ENCODE measurements at places on chromosomes 6 and 20.

- peak; percentile 39 for DNase-seq
These were observed 519 bp downstream of the MTRF1L start for GRCh38 chr6:153001767-153002612.

DNA sequence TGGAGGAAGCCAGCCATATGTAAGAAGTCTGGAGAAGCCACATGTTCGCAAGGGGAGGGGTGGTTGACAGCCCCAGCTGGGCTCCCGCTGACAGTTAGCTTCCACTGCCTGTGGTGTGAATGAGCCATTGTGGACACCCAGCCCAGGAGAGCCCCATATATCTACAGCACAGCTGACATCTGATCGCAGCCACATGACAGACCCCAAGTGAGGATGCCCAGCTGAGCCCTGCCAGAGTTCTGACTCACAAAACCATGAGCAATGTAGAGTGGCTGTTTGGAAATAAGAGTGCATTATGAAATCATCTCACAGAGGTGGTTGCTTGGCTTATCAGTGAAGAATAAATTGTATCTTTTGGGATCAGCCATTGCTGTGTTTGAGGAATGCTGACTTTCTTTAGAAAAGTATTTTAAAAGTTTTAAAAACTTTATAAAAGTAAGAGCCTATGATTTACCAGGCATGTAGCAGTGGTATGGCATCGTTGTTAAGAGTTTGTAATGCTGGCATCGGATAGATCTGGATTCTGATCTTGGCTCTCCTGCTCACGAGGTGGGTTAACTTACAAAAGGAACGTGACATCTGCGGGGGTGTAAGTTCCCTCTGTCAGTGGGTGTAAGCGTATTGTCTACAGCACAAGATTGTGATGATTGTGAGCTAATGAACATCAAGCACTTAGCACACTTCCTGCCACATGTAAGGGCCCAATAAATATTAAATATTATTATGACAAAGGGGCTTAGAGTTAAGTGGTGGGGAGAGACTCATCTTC, 24.1 kb downstream of the CFAP61 start:
- no peak for DNase-seq

- DNase-seq: peak; percentile 81
These were observed 85.4 kb upstream of the PRSS16 start for GRCh38 chr6:27161946-27162603.

DNA sequence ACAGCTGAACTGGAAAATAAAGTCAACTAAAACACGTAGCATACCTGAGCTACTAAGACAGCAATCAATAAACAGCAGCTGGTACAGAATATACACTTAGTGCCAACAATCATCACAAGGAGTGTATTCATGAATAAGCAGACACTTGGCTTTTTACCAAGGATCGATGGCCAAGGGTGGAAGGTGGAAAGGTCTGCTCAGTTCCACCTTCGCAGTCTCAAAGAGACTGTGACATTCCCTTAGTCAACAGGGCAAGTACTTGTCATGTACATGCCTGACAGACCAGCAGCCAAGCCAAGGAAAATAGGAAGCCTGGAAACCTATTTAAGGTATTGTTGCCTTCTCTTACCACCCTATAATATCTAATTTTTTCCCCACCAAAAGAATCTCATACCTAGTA, 21.4 kb downstream of the HBS1L start:
- DNase-seq: no peak

DNA sequence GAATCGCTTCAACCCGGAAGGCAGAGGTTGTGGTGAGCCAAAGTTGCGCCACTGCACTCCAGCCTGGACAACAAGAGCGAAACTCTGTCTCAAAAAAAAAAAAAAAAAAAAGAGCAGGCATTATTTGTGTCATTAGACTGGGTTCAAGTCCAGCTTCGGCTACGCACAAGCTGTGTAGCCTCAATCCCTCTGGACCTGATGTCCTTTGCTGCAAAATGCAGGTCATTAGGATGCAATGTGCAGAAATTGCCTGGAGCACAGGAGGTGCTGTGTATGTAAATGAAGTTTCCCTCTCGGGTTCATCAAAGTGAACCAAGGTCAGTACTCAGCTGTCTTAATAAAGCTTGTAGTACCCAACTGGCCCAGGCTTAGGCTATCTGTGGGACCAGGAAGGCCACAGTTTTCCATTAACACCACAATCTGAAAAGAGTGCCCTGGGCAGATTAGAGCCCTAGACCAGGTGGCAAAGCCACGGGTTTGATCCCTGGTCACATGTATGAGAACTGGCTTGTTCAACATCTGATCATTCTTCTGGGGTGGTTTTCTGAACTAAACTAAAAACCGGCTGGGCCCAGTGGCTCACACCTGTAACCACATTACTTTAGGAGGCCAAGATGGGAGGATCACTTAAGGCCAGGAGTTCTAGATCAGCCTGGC, 155.3 kb downstream of the ZMYND8 start:
- DNase-seq: peak; percentile 63

DNA sequence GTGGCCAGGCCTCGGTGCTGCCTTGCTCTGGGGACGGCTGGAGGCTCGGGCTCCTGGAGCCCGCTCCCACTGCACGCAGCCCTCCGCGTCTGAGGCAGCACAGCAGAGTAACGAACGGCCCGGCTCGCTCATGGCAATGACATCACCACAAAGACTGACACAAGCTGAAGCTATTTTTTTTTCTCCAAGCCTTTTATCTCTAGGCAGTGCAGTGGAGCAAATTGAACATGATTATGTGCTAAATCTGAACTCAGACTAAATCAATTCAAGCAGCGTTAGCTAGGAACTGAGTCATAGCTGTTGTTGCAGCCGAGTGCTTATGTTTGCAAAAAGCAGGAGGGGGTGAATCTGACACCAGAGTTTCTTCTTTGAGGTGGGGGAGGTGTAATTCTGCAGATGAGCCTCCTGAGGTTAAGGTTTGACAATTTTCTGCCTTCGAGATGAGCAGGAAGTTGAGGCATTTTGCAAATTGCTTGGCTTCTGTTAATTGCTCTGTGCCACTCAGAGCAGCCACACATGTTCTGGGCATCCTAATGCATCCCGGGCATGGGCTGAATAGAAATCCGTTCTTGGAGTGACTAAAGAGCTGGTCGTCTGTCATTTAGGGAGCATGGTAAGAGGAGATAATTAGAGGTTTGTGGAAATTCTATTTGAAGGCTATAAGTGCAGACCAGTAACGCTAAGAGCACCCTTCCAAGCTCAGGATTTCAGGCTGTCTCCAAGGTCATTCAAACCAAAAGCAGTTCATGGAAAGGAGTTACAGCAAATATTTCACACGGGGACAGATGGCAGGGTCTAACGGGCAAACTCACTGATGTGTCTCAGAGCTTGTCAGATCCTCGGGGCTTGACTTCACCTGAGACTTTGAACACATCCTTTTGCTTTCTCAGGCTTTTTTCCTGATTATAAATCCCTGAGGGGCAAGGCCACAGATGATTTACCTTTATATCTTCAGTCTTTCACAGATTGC, 155.1 kb upstream of the ENPP5 start:
- DNase-seq: no peak

DNA sequence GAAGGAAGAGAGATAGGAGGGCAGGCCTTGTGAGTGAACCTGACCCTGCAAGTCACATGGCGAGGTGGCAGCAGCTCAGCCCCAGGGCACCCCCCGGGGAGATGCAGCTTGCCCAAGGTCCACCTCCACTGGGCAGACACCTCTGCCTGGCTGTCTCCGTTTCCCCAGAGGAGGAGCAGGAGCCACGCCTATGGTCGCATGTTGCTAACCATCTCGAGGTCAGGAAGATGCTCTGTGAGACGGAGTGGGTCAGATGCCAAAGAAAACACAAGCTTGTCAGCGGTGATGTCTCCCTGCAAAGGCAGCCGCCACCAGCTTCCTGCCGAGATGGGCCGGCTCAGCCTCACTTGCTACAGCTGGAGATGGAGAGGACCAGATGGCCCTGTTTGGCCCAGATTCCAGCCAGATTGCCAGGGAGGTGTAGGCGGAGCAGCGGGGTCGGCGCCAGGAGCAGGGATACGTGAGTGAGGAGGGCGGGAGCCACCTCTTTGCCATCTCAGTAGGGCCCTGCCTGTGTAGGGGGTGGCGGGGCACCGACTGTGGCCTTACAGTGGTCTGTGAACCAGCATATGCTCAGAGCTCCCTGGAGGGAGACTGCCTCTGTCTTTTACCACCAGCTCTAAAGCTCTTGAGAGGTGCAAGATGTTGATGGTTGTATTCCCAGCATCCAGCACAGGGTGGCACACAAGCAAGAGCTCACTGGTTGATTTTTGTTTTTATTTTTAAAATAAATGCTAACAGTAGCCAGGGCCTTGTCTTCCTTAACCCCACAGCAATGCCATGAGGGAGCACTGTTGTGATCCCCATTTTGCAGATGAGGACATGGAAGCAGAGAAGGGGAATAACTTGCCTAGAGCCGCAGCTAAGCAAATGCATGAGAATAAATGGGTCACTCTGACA, 42.9 kb upstream of the FAM83D start:
- DNase-seq: no peak

DNA sequence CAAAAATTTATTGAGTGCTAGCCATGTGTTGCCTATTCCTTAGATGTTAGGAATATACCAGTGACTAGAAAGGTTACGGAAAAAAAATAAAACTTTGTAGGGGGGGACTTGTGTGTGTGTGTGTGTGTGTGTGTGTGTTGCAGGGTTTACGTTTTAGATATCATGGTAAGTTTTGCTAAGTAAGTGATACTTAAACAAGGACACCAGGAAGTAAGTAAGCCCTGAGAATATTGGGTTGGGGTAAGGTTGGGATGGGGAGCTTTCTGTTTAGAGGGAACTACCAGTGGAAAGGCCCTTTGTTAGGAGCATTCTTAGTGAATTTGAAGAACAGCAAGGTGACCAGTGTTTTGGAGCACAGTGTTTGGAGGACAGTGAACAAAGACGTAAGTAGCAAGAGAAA, 30.3 kb downstream of the NCOA3 start:
- no peak for DNase-seq

- no peak for DNase-seq
These were observed 1.3 kb upstream of the NNAT start for GRCh38 chr20:37519508-37520418.

- DNase-seq: no peak
These were observed 222.1 kb upstream of the ARID1B start for GRCh38 chr6:156555116-156555515.

DNA sequence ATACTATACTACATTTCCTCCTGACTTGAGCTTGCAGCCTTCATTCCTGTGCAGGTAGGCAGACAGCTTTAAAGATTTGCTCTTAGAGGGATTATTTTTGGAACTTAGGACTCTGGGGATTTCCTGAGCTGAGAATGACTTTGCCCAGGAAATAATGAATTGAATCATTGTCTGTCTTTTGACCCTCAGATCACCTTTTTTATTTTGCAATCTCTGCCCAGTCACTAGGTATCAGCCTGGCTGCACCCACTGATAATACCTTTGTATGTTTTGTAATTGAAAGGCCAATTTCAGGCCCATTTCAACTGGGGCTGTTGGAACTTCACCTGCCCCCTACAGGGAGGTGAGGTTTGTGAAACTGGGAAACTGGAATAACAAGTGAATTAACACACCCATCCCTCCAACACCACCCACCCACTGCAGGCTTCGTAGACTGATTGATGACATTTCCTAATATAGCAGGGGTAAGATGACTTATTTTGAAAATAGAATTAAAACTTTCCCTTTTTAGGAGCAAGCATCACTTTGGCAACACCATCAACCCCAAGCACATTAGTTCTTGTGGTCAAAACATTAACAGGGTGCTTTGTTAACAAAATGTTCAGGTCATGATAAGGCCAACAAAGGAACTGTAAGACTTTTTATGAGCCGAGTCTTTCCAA, 157.1 kb upstream of the CENPW start:
- DNase-seq: no peak

- peak; percentile 68 for DNase-seq
These were observed 100.1 kb upstream of the AGPAT4 start for GRCh38 chr6:161373905-161374451.

GRCh38 chr6:152204591-152204990, 397.1 kb downstream of the ESR1 start:
- DNase-seq: no peak

- DNase-seq: peak; percentile 22
These were observed 325.9 kb downstream of the PLCB1 start for GRCh38 chr20:8457978-8458377.

GRCh38 chr20:34215711-34216381, 25.4 kb upstream of the ASIP start:
- peak; percentile 82 for DNase-seq

DNA sequence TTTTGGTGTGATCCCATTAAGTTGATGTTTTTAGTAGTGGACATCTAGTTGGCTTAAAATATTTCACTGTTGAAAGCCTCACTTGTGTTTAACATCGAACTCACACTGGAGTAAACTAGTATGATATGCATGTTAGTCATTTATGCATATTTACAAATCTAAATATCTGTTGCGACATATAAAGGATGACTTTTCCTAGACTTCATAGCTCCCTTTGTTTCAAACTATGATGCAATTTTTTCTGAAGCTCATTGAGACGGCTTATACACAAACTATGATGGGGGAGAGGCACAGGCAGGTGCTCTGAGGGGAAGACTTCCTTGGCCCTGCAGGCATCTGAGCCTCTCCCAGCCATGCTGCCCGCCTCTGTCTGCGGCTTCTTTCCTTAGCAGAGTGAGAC, 11.8 kb upstream of the FOXC1 start:
- no peak for DNase-seq

DNA sequence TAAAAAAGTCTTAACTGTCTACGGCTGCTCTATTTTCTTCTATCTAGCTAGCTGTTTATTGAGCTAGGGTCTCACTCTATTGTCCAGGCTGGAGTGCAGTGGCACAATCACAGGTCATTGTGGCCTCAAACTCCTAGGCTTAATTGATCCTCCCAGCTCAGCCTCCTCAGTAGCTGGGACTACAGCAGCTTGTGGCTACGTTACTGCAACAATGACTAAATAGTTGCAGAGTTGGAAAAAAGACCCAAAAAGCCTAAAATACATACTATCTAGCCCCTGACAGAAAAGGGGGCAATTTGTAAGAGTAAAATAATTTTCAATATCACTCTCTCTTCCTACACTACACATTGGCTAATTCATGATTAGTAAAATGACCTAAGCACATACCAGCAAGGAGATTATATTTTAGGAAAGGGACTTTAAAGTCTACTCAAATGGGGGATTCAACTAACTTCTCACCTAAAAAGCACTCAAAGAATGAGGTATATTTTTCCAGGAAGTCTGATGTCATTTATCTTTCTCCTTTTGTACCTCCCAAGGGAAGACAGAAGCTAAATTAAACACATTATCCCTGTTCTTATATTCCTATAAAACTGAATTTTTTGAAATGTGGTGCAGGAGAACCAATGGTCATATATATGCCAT, 82.8 kb downstream of the ZMYND8 start:
- DNase-seq: no peak

DNA sequence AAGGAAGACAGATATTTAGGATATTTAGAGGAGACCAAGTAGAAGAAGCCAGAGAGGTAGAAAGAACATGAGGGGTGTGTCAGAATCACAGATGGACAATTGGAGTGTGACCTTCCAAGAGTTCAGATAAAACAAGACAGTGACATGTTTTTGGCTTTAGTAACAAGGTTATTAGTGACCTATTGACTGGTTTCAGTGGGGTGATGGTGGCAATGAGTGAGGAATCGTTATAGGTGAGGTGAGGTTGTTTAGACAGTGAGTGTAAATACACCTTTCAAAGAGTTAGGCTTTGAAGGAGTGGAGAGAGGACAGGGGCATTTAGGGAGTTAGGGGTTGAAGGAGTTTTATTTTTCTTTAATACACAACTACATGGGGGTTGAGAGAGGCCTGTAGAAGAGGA, 3.2 kb downstream of the SNRNP48 start:
- no peak for DNase-seq
